ENCODE measurements at places on chromosomes 16 and 17.

- DNase-seq, result no peak
Observed at GRCh38 chr17:62802561-62803205, 5.4 kb downstream of the MARCHF10 start.

GRCh38 chr17:40777459-40777858 lies 4.9 kb downstream of the KRT27 start:
- no peak for DNase-seq

GRCh38 chr16:46729326-46729995 lies 18.7 kb downstream of the MYLK3 start:
- DNase-seq, result no peak

DNA sequence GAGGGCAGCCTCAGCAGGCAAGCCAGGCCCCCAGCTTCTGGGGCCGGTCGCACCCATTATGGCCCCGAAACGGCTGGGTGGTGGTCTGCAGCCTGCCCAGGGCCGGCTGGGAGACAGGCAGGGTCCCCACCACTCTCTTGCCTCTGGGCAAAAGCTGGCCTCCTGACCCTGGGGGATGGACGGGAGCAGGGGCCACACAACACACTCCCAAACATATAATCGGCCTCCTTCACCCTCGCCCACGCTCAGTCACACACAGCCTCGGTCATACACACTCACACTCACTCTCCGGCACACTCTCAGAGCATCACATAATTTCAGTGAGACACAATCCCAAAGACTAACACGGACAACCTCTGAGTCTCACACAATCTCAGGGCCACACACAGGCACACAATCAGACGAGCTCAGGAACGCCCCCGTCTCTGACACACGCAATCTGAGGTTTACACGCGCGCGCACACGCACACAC lies 589 bp downstream of the PEMT start:
- DNase-seq, result no peak

- DNase-seq, result no peak
Observed at GRCh38 chr17:78345791-78346494, 13.9 kb downstream of the SOCS3 start.

- no peak for DNase-seq
Observed at GRCh38 chr16:86367291-86368072, 142.8 kb upstream of the FOXF1 start.

GRCh38 chr17:48066656-48067055 lies 18.5 kb downstream of the NFE2L1 start:
- no peak for DNase-seq

DNA sequence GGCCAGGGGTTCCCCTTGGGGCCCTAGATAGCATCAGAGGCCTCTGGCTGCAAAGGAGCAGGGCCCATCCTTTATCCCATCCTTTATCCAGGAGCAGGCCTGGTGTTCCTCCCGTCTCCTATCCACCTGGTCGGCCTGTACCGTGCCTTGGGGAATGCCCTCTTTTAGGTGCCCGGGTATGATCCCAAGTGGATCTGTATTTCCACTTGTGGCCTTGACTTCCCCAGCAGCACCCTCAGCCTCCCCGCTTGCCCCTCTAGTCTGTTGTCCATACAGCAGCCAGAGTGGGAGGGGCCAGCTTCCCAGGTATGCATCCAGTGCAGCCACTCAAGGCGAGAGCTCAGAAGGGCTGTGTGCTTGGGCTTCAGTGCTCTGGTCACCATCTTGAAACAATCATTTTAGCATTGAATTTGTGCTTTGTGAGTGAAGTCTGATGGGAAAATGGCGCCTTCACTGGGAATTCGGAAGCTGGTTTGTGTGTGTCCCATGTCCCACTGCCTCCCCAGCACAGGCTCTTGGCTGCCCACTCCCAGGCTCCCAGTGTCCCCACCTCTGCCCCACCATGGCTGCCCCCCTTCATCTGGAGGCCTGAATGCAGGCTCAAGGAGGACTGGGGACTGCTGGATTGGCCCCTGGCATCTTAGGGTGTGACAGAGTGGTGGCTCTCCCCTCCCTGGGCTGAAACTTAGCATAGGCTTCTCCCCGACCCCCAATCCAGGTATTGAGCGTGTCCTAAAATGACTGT lies 3.3 kb upstream of the RNF112 start:
- DNase-seq, result no peak

GRCh38 chr17:683040-683439 lies 31.6 kb downstream of the VPS53 start:
- no peak for DNase-seq
